Stimulated activated CD8-positive, alpha-beta memory T cell treated with anti-CD3 and anti-CD28 coated beads, Interleukin-7, amount 100 ng/mL, for 1 hour (primary cell): ENCODE measurements at places on chromosomes 7 and 10.

DNA sequence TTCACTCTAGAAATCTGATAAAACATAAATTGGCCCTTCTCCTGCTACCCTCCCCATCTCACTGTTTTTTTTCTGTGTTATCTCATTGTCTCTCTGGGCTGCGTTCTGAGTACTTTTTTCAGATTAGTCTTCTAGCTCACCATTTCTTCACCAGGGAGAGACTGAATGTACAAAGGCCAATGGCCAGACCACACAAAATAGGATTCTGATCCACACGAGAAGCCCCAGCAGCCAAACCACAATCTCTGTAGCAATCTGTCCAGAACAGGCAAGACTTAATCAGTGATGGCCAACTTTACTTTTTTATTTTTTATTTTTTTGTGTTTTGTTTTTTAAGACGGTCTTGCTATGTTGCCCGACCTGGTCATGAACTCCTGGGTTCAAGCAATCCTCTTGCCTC lies 55.9 kb upstream of the PAPSS2 start:
- DNase-seq = no peak

GRCh38 chr7:155889636-155890511 lies 77.6 kb upstream of the SHH start:
- no peak for DNase-seq

GRCh38 chr7:134910214-134910890 lies 76.0 kb upstream of the AGBL3 start:
- DNase-seq = no peak

- DNase-seq = no peak
Measured at GRCh38 chr10:84012431-84012830, 126.9 kb upstream of the GHITM start.

DNA sequence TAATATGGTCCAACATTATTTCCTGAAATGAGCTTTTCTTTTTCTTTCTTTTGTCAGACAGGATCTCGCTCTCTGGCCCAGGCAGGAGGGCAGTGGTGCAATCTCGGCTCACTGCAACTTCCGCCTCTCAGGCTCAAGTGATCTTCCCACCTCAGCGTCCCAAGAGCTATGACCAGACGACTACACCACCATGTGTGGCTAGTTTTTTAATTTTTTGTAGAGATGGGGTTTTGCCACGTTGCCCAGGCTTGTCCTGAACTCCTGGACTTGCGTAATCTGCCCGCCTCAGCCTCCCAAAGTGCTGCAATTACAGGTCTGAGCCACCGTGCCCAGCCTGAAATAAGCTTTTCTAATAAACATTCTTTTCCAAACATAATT lies 48.6 kb downstream of the CUL2 start:
- DNase-seq = no peak

DNA sequence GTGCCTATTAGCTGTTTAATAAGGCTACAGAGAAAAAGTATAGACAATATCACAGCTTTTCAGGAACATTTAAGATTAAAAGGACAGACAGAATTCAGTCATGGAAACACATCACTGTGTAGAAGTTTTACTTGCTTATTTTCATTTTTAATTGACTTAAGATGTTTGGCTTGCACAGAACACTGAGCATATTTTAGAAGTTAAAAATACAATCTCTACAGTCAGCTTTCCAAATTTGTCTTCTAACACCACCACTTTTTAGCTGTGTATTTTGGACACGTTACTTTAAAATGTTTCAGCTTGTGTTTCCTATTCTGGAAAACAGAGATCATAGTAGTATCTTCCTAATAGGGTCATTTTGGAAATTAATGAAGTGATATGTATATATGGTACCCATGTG lies 11.8 kb downstream of the CFAP69 start:
- no peak for DNase-seq

- no peak for DNase-seq
Measured at GRCh38 chr7:150738591-150739001, 1.4 kb downstream of the GIMAP5 start.

GRCh38 chr7:135939261-135939812 lies 37.8 kb downstream of the MTPN start:
- DNase-seq = no peak

DNA sequence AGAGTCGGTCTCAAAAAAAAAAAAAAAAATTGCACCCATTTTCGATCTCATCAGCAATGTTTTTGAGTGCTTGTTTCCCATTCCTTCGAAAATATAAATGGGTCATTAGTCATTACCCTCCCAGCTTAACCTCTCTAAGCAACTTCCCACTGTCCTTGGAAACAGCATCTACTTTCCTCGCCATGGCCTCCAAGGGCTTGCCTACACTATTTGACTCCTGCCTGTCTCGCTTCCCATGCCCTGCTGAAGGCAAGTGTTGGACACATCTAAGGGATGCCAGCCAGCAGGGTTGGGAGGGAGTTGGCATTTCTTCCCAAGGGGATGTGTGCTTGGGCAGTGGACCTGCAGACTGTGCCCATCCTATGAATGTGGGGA lies 12.7 kb upstream of the RHBDD2 start:
- no peak for DNase-seq

DNA sequence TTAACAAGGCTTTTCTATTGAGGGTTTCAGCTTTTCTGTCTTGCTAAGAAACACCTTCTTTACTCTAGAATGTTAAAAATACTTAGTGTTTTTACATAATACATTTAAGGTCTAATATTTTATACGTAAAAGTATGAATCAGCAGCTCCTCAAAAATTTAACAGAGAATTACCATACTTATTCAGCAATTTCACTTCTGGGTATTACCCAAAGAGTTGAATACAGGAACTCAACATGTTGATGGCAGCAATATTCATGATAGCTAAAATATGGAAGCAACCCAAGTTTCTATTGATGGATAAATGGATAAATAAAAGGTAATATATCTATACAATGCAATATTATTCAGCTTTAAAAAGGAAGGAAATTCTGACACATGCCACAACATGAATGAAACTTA lies 9.7 kb upstream of the OR13A1 start:
- no peak for DNase-seq

- DNase-seq = no peak
Measured at GRCh38 chr7:101985903-101986734, 168.7 kb downstream of the CUX1 start.

GRCh38 chr10:9450801-9451200 lies 1396.3 kb downstream of the GATA3 start:
- DNase-seq = no peak

DNA sequence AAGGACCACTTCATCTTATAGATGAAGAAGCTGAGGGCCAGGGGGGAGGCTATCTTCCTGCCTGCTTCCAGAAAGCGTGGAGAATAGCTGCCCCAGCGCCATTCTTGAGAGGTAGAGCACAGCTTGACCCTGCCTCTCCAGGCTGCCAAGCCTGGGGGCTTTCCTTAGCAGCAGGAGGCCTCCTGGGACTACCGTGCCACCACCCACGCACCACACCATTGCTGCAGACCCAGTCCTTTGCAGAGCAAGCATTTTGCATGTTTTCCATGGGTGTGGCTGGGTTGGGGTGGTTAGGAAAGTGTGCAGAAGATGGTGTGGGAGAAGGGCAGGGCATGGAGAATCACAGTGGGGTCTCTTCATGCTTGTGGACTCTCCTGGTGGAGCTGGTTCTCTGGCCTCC lies 64.9 kb downstream of the TBXAS1 start:
- DNase-seq = no peak

- DNase-seq = no peak
Measured at GRCh38 chr7:17912536-17913235, 27.6 kb downstream of the SNX13 start.

- DNase-seq = no peak
Measured at GRCh38 chr7:158904599-158904998, 48.2 kb downstream of the DYNC2I1 start.

- DNase-seq = no peak
Measured at GRCh38 chr7:81419731-81420130, 350.1 kb downstream of the HGF start.
